ENCODE measurements at places on chromosomes 7 and 10.

DNA sequence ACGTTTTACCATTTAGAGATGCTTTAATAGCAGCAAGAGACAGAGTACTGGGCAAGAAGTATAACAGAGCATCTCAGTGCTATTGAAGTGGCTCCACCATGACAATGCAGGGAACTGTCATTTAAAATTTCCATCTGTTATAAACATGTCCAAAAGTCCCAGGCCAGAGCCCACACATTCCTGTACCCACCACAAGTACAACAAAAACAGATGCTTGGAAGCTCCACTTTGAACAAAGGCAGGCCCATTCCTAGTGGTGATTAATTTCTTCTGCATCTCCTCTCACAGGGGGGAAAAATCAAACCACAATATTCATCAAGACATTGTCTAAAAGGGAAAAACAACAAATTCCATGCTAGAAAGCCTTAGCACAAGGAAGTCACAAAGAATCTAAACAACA lies 627.9 kb downstream of the PARD3 start:
- DNase-seq, result no peak

DNA sequence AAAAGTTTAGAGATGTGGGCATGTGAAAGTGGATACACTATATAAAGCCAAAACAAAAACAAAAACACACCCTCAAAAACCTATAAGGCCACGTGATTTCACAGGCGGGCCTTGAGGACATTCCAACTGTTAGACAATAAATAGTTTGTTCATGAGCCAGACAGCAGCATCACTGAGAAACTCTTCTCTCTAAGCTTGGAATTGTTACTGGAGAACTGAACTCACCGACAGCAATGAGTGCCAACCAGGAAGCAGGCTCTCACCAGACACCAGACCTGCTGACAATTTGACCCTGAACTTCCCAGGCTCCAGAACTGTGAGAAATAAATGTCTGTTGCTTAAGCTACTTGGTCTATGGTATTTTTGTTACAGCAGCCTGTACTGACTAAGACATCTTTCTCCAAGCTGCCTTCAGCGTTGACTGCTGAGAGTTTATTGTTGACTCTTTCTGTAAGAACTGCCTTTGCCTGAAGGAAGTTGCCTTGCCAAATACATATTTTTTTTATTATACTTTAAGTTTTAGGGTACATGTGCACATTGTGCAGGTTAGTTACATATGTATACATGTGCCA lies 107.5 kb downstream of the EPDR1 start:
- DNase-seq, result no peak

- DNase-seq, result no peak
Observed at GRCh38 chr10:118754229-118754555, 578 bp downstream of the CACUL1 start.

- DNase-seq, result no peak
Observed at GRCh38 chr10:6543431-6544005, 36.6 kb downstream of the PRKCQ start.

DNA sequence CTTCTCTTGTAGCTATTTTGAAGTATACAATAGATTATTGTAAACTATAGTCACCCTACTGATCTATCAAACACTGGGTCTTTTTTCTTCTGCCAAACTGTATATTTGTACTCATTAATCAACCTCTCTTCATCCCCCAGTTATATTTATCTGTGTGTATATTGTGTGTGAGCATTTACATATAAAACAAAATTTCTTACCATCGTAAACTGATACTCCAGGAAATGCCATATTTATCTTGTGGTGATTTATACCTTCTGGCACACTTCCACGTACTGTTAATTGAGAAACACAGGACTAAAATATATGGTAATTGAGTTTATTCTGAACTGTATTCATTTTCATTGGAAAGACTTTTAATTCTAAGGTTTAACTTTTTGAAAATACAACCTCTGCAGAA lies 18.9 kb downstream of the ANLN start:
- DNase-seq, result no peak

GRCh38 chr10:78255796-78256638 lies 222.4 kb downstream of the RPS24 start:
- DNase-seq, result no peak

- no peak for DNase-seq
Observed at GRCh38 chr7:131893631-131894340, 337.4 kb upstream of the PODXL start.

DNA sequence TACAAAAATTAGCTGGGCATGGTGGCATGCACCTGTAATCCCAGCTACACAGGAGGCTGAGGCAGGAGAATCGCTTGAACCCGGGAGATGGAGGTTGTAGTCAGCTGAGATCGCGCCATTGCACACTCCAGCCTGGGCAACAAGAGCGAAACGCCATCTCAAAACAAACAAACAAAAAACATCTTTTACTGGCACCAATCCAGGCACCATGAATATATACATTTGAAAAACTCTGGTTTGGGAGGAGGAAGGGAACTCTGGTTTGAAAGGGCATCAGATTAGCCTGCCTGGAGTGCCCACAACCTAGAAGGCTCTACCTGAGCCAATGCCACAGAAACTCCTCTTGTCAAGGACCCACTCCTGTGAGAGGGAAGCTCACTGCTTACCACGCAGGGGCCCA lies 15.9 kb downstream of the POLL start:
- no peak for DNase-seq

GRCh38 chr10:110510730-110511129 lies 13.0 kb downstream of the DUSP5 start:
- no peak for DNase-seq

DNA sequence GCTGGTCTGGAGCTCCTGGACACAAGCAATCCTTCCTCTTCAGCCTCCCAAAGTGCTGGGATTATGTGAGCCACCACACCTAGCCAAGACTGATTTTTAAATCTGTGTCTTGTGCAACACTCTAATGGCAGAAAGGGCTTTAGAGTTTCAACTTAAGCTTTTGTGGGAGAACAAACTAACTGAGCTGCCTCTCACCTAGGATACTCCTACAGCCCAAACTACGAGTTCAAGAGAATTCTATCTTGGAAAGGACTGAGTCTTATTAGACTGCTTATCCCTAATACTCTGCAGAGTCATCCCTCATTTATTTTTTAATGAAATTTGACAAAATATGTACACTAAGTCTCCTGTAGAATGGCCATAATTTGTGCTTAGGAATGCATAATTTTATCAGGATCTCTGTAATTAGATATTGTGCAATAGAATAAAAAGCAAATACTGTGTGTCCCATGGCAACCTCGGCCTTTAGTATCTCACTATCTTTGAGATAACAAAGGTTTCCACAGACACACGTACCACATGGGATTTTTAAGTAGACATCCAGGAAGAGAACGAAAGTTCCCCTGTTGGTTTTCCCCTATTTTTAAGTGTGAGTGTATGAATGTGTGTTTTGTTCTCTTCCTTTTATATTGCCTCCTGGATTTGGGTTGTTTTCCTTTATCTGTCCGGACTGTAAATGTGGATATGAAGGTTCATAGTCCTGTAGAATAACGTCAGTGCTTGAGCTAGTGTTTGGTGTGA lies 199.4 kb upstream of the TCF7L2 start:
- no peak for DNase-seq

- DNase-seq, result no peak
Observed at GRCh38 chr7:156504687-156505545, 135.7 kb upstream of the RNF32 start.

DNA sequence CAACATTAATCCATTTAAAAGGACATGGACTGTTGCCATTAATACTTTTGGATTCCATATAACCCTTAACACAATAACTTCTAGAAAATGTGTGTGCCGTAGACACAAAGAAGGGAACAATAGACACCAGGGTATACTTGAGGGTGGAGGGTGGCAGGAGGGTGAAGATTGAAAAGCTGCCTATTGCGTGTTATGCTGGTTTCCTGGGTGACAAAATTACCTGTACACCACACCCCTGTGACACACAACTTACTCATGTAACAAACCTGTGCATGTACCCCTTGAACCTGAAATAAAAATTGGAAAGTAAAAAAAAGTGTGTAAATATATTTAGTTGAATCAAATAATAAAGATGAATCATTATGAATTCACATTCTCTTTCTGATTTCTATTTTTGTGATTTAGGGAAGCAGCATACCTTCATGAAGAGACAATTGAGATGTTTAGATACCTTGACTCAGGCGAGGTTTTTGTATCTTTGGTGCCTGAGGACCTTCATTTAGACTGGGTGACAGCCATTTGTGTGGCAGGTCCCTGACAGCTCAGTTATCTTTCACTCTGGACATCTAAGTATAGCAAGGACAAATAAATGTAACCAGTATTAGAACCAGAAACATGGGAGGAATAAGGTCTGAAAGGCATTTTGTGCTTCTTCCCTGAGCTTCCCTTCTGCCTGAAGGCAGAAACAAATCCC lies 28.7 kb downstream of the GIMAP8 start:
- no peak for DNase-seq

All from stimulated activated CD8-positive, alpha-beta memory T cell treated with anti-CD3 and anti-CD28 coated beads, Interleukin-4, amount 100 ng/mL, for 4 hours (primary cell).